ENCODE measurements at places on chromosomes 7 and 10.

DNA sequence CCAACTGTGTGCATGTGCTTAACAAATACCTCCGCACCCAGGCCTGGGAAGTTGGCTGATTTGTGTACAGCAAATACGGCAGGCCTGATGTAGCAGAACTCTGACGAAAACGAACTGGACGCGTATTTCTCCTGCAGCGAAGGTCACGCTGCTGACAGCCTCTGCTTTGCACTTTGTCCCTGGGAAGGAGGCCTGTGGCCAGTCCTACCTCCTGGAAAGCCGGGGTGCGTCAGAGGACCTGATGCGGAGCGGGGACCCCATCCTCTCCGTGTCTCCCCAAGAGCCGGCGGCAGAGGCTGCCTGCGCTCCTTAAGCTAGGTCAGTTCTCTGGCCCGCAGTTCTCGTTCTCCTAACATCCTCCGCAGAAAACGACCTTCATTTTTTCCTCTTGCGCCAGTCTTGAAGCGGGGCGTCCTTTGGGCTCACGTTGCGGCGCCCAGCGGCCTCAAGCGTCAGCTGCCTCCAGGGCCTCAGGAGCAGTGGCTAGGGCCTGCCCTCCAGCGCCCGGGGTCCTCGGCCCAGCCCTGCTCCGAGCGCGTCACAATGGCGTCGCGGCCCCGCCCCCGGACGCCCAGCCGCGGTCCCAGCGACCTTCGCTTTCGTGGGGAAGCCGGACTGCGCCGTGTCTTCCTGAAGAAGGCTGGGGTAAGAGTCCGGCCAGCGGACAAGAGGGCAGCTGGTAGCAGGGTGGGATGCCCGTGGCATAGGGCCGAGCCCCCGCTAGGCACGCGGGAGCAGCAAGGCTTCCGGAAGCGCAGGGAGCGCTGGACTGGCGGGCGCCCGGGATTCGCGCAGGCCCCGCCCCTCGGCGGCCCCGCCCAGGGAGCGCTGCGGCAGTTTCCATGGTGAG, at the start of gene ZNF487:
TSS of gene ZNF487 (plus strand) at position 821 of the 850 bp plus-strand sequence. CDS start 38,703 bp downstream, outside the sequence.
- DNase-seq, result peak; percentile 69

GRCh38 chr10:9096288-9096687, 1041.8 kb downstream of the GATA3 start:
- DNase-seq, result peak; percentile 18

DNA sequence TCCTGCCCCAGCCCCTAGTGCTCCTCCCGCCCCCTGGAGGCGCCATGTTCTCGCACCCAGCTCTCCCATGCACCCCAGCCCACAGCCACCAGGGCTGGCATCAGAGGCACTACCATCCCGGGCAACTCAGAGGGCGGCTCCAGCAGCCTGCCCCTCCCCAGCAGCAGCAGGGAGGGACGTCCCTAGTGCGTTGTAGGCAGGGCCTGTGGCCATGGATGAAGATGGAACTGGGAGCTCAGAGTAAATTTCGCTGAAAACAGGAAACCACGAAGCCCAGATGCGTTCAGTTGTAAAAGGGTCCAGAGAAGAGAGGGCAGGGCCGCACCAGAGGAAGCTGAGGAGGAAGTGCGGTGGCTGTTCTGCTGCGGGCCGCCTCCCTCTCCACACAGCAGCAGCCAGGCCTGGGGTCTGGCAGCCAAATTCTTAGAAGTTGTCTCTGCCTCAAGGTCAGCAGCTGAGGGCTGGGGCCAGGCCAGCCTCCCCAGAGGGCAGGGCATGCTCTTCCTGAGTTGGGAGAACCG, 24.6 kb downstream of the VSIR start:
- DNase-seq, result peak; percentile 73

DNA sequence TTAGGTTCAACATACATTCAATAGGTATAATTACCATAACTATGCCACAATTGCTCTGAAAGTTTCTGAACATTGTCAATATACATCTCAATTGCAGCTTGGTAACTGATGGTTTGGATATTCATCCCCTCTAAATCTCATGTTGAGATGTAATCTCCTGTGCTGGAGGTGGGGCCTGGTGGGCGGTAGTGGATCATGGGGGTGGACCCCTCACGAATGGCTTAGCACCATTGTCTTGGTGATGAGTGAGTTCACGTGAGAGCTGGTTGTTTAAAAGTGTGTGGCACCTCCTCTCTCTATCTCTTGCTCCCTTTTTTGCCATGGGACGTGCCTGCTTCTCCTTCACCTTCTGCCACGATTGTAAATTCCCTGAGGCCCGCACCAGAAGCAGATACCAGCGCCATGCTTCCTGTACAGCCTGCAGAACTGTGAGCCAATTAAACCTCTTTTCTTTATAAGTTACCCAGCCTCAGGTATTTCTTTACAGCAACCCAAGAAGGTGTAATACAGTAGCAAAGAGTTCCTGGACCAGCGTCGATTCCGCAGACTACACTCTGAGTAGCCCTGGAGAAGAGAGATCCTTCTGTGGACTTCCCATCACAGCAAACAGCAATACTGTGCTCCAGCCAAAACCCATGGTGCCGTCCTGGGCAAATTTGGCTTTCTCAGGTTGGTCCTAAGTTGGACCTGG, 83.8 kb upstream of the GRB10 start:
- DNase-seq, result no peak

GRCh38 chr10:90583416-90583815, 274.4 kb downstream of the HTR7 start:
- DNase-seq, result no peak

DNA sequence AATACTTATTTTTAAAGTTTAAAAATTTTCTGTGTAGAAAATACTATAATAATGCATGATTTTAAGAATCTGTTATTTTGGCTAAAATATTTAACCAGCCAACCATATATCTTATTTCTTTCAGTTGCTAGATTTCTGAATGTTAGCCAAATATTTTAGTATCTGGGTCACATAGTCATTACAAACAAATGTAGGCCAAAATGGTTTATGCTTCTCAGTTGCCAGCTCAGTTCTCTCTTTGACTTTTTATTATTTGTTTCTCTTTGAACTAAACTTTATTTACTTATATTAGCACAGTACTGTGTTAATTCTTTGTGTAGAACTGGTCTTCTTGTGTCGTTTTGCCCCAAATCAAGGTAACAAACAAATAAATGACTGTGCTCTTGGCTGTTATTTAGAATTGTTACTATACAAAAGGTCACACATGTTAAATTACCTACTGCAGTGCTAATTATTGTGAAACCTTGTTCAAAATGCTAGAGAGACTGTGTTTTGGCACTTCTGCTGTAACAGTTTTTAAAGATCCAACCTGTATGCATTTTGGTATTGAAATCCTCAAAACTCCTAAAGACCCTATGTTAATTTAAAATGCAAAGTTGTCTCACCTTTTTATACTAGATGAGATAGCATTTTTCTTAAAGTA, 39.8 kb downstream of the ZEB1 start:
- no peak for DNase-seq

- no peak for DNase-seq
Measured at GRCh38 chr10:3470191-3470590, 297.6 kb upstream of the PITRM1 start.
